ENCODE measurements at places on chromosomes 6 and 20.

DNA sequence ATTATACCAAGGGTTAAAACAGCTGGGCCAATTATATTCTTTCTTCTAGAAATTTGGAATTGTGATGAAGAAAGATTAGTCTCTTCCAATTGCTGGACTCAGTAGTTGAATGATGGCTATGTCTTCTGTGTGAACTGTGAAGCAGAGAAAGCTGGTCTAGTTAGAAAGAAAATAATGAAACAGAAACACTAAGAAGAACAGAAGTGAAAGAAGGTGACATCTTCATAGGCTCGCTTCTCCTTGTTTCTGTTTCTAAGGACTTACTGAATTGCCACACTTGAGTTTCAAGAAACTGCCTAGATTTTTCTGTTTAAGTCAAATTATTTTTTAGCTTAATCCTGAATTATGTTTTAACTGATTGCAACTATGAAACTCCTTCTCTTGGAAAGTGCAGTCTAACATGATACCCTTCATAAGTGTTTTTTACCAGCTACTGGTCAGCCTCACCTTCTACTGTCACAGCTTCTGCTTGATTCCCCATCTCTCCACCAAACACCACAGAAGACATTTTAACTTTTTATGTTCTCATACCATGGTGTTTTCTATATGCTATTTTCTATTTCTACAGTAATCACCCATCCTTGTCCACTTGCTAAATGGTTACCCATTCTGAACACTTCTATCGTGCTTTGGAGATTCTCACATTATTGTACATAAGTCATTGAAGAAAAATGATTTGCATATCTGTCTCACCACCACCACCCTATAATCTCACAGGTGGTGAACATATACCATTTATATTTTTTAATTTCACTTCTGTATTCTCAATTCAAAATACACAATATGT lies 268.8 kb downstream of the GRIK2 start:
- DNase-seq, result no peak

DNA sequence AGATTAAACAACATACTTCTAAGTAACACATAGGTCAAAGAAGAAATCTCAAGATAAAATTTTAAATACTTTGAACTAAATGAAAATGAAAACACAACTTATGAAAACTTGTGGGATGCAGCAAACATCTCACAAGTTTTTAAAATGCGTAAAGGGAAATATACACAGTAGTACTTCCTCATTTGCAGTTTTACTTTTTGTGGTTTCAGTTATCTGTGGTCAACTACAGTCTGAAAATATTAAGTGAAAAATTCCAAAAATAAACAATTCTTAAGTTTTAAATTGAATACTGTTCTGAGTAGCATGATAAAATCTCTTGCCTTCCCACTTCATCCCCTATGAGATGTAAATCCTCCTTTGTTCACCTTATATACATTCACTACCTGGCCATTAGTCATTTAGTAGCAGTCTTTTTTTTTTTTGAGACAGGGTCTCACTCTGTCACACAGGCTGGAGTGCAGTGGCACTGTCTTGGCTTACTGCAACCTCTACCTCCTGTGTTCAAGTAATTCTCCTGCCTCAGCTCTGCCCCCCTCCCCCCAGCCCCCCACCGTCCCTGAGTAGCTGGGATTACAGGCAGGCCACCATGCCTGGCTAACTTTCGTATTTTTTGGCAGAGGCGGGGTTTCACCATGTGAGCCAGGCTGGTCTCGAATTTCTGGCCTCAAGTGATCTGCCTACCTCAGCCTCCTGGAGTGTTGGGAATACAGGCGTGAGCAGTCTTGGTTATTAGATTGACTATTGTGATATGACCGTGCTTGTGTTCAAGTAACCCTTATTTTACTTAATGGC lies 154.6 kb upstream of the AHI1 start:
- no peak for DNase-seq

- no peak for DNase-seq
These were observed 180.6 kb upstream of the CEP162 start for GRCh38 chr6:84408028-84408427.

DNA sequence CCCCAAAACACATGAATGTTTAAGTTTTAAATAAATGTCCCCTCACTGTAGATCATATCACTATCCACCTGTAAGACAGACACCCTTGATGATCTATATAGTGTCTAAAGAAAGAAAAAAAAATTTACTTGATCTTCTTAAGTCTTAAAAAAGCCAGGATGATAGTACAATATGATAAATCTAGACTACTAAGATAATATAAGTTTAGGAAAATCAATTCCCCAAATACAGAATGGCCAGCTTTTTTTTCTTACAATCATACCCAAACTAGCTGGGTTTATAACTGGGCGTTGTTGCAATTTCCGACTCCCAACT lies 14.4 kb downstream of the ZNF217 start:
- DNase-seq, result no peak

DNA sequence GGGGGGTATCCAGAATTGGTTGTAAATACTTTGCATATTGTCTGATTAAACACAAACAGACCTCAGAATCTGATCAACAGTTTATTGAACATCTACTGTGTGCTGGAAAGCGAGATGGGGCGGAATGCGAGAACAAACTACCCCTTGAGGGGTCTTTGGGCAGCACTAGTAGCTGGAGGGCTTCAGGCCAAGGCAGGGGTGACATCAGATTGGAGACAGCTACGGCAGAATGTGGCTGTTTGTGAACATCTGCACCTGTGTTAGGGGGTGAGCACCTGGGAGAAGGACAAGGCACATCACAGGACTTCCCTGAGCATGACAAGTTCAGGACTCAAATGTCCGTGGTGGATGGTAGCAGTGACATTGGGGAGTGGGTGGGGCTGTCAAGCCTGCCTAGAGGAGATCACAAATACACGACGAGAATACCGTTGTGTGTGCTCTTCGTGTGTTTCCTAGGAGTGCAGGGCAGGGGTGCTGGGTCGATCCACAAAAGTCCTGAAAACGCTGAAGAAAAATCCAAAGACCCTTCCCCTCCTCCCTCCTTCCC lies 59.5 kb downstream of the SRC start:
- DNase-seq, result no peak

- DNase-seq, result no peak
These were observed 725.0 kb upstream of the HS3ST5 start for GRCh38 chr6:115067690-115068447.

GRCh38 chr6:106728296-106728870 lies 99.0 kb downstream of the QRSL1 start:
- no peak for DNase-seq

GRCh38 chr6:137309078-137309762 lies 90.0 kb upstream of the IFNGR1 start:
- peak; percentile 82 for DNase-seq

Measured in ACHN (cell line).